Smooth muscle cell of bladder (primary cell): ENCODE measurements at places on chromosomes 1 and 21. TPM values are rescaled to one million over a fixed set of nuclear protein-coding genes. Genes with fewer than 3 reads are reported as not detected.

The KRTAP15-1 gene
- total RNA-seq, result not detected in 2 replicates

The NGF gene
- total RNA-seq, result 7.2 and 8.1 TPM in 2 replicates

The CPT2 gene
- total RNA-seq, result 13.2 and 16.8 TPM in 2 replicates

The TNFSF18 gene
- total RNA-seq, result under 0.01 TPM in 1 of 2 replicates, not detected in the other

The SPRR4 gene
- total RNA-seq, result not detected in 2 replicates

The SLC1A7 gene
- total RNA-seq, result 1.00 and 5.8 TPM in 2 replicates

The UBL4B gene
- not detected in 2 replicates for total RNA-seq

The S100A7 gene
- total RNA-seq, result not detected in 2 replicates

The SLC16A4 gene
- total RNA-seq, result 91.4 and 414 TPM in 2 replicates

The RPE65 gene
- not detected in 2 replicates for total RNA-seq

The SARS1 gene
- total RNA-seq, result 266 and 324 TPM in 2 replicates

The C1orf185 gene
- total RNA-seq, result not detected in 2 replicates

The CR1L gene
- total RNA-seq, result not detected in 2 replicates
